ENCODE measurements at places on chromosomes 16 and 17. TPM values are rescaled to one million over a fixed set of nuclear protein-coding genes. Genes with fewer than 3 reads are reported as not detected.

BCKDK gene
- polyA plus RNA-seq = 41.6 TPM

MYO15A gene
- 4.8 TPM for polyA plus RNA-seq

COL1A1 gene
- 763 TPM for polyA plus RNA-seq

CHCT1 gene
- polyA plus RNA-seq = 0.30 TPM

CCR7 gene
- 0.65 TPM for polyA plus RNA-seq

LITAFD gene
- polyA plus RNA-seq = not detected

TBX4 gene
- 0.21 TPM for polyA plus RNA-seq

EPX gene
- 0.83 TPM for polyA plus RNA-seq

KRTAP3-2 gene
- polyA plus RNA-seq = not detected

TIGD7 gene
- polyA plus RNA-seq = 15.9 TPM

MEIOB gene
- polyA plus RNA-seq = 2.2 TPM

EVPLL gene
- polyA plus RNA-seq = 0.71 TPM

HOXB5 gene
- polyA plus RNA-seq = 47.4 TPM

ZNF597 gene
- 3.9 TPM for polyA plus RNA-seq

C17orf100 gene
- polyA plus RNA-seq = 11.0 TPM

AOC3 gene
- polyA plus RNA-seq = 5.5 TPM

SGCA gene
- 1.5 TPM for polyA plus RNA-seq

KRT13 gene
- 0.47 TPM for polyA plus RNA-seq

THOC6 gene
- 31.8 TPM for polyA plus RNA-seq

HSBP1 gene
- polyA plus RNA-seq = 191 TPM

MPO gene
- polyA plus RNA-seq = 6.9 TPM

GP2 gene
- polyA plus RNA-seq = 1.3 TPM

GP1BA gene
- 2.1 TPM for polyA plus RNA-seq

RMI2 gene
- 31.2 TPM for polyA plus RNA-seq

PRCD gene
- 5.3 TPM for polyA plus RNA-seq

CNGB1 gene
- polyA plus RNA-seq = not detected

CTRB1 gene
- polyA plus RNA-seq = not detected

HLF gene
- 3.5 TPM for polyA plus RNA-seq

KRT9 gene
- polyA plus RNA-seq = not detected

SBK1 gene
- 19.7 TPM for polyA plus RNA-seq

GPR142 gene
- polyA plus RNA-seq = not detected

ABAT gene
- polyA plus RNA-seq = 79.8 TPM

Measured in renal pelvis (tissue), 12 donors.